BJ (cell line): ENCODE measurements at places on chromosomes 1 and 21.

DNA sequence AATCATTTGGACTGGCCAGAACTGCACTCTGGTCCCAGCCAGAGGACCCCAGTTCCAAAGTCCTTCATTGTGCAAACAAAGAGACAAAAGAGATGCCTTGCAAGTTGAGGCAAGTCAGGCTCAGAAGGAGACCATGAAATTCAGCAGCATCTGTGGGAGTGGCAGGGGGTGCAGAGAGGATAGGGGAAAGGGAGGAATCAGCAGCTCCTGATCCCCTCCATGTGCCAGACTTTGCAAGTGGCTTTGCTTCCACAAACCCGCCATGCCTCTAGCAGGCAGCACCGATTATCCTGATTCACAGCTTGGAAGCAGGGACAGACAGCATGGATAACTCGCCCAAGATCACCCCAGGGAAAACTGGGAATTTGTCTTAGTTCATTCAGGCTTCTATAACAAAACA, 2.1 kb upstream of the CAPN9 start:
- DNase-seq, result no peak

DNA sequence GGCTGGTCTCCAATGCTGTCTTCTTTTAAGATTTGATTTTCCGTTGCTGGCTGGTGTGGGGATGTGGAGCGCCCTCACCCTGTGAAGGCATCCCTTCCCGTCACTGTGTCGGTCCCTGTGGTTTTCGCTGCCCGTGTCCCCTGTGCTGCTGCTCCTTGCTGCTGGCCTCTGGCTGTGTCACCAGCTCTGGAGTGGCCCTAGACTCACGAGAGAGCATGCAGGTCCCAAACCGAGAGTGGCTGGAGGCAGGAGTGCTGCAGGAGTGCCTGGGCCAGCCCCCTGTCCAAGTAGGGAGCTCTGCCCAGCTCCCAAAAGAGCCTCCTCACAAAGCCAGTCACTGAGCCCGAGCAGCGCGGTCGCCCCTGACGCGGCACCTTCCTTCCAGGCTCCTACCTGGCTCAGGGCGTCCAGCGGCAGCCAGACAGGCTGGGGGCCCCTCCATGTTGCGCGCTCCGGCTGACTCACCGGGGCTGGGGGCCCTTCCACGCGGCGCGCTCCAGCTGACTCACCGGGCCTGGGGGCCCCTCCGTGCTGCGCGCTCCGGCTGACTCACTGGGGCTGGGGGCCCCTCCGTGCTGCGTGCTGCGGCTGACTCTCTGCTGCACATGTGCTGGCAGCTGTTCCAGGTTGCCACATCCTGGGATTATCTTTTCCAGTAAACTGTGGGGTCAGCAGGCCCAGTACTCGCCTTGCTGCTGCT, 106.7 kb upstream of the COL6A1 start:
- DNase-seq, result peak; percentile 81

DNA sequence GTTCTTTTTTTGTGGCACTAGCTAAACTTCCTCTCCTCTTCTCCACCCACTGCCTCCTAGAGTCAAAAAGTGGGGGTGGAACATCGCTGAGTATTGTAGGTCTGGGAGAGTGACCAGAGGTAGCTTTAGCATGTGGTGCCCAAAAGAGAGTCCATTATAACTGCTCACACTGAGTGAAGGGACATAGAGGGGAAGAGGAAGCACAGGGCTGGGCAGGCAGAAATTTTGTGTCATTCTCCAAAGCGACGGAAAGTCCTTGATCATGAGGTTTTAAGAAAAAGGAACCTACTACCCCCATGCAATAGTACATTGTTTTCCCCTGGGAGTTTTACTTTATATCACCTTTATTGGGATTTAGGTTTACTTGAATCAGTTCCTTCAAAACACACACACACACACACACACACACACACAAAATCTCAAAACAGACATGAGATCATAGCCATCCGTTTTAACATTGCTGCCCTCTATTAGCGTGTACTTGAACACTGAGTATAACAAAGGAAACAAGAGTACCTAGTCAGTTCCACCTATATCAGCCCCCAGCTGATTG, 4.1 kb downstream of the CD84 start:
- no peak for DNase-seq

DNA sequence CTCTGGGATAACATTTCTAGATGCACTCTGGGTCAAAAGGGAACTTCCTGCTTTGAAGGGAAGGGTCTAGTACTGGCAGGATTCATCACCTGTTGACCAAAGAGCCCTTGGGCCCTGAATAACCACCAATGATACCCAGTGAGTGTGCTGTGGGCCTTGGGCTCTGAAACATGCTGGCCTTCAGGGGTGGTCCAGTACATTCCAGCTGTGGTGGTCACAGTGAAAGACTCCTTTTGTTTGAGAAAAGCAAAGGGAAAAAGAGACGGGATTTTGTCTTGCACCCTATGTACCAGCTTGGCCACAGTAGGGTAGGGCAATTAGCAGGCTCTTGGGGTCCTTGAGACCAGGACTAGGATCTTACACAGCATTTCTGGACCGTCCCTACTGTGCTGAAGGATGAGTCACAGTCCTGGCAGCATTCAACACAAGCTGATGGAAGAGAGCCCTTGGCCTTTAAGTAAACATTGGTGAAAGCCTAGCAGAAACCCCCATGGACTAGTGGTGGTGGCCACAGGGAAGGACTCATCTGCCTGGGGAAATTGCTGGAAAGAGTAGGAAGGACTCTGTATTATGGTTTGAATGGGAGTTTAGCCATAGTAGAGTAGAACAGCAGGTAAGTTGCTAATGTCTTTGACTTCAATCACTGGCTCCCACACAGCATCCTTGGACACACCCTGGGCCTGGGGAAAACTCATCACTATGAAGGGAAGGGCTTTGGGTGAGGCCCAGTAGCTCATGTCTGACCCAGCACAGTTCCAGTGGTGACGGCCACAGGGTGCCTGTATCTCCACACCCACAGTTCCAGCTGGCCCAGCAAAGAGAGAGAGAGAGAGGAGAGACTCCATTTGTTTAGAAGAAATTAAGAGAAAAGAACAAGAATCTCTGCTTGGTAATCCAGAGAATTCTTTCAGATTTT, 87.5 kb downstream of the COL24A1 start:
- DNase-seq, result no peak

DNA sequence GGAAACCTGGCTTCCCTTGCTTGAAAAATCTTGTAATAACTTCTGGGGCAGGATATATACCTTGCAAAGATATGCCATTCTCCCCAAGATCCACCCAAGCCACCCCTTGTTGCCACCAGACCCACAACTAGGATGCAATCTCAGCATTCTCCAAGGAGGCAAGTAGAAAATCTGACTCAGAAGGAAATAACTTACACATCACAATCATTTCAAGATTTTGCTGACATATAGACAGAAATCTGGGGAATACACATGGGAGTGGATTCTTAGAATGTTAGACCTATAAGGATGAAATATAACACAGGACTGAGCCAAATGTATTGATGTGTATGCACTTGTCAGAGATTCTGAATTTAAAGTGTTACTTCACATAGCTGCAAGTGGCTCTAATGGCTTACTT, 14.8 kb upstream of the ZDHHC18 start:
- DNase-seq, result no peak

DNA sequence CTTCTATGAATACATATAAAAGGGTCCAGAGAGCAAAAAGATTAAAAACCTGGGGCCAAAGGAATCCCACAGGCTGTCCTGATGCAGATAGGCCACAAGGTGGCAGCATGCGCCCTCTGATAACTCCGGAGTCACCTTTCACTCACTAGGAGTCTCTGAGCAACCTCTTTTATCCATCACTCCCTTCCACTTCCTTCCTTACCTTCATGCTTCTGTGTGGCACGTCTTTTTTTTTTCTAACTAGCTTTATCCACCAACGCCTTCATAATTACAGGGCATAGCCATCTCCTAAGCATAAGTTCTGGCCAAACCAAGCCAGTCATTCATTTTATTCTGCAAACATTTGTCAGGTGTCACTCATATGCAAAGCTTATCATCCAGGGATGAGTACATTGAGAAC, 3.9 kb upstream of the PGLYRP4 start:
- DNase-seq, result no peak

DNA sequence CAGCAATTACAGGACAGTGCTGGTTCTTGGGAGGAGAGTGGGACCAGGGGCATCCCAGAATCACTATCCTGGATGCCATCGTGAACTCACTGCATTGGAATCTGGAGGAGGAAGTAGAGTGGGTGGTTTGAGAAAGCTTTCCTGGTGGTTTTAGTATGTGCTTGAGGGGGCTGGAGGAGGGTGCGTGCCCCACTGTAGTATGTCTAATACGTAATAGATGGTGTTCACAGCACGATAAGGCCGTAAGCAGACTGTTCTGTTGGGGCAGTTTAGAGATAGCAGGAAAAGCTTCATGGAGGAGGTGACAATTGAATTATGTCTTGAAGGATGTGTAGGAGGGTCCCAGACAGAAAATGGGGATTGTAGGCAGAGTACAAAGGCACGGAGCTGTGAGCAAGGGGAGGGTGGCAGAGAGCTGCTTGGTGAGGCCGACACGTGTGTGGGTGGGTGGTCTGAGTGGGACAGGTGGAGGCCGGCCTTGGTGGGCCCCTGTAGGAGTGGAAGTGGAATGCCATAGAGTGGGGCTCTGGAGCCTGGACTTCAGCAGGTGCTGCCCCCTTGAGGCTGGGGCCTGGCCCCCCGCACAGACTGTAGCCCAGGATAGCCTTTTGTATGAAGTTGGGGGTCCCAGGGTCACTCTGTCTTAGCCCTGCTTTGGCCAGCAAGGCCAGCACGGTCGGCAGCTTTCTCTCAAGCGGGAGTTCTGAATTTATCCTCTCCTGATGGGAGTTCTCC, 37.0 kb downstream of the IL6R start:
- DNase-seq, result no peak
